ENCODE measurements at places on chromosomes 4 and X.

DNA sequence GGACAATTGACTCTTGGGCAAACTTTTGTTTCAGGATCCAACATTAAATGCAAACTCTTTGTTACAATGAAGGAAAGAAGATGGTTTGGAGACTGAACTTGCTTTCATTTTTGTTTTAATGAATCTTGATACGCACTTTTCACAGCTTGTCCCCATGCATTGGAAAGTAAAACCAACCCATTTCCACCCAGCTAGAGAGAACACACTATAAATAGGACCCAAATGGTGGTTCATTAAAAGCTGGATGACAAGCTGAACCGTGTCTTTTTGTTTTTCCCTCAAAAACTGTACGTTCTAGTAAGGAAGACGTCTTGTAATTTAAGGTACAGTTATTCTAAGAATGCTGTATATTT lies 95.3 kb upstream of the EGFL6 start:
- no peak for DNase-seq

- DNase-seq: no peak
Measured at GRCh38 chrX:20472148-20472547, 205.4 kb upstream of the RPS6KA3 start.

DNA sequence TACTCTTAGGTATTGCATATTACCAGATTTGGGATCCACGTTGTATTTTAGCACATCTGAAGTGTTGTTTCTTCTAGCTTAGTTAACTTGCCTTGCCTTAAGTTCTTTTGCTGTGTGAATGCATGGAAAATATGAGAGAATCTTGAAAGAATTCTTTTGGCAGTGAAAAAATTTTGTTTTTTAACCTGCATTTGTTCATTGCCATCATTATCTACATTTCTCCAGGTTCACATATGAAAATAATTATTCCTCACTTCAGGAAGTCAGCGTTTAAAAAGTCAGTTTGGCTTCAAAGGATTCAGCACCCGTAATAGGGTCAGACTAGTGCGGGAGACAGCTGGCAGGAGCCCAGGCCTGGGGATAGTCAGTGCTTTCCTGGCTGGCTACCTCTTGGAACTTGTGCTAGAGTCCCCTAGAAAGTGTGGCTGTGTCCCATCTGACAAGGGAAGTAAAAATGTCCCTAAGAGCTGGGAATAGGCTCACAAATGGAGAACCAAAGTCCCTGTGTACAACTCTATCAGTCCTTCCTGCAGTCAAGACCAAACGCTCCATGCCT lies 251.9 kb upstream of the KLF3 start:
- DNase-seq: no peak

DNA sequence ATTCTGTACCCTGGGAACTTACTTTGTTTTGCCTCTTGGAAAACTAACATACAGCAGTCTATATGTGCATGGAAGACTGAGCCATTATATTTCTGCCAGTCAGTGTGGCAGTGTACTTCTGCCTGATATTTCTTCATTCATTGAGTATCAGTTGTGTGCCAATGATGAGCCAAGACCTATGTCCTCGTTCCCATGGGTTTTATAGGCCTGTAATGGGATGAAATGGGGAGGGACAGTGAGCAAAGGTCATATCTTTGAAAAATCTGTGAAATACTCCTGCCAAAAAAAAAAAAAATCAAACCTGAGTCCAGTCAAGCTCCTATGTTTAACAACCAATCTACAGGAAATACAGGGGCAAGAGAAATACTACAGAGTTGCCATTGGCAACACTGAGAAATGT lies 9.1 kb downstream of the NSD2 start:
- no peak for DNase-seq

DNA sequence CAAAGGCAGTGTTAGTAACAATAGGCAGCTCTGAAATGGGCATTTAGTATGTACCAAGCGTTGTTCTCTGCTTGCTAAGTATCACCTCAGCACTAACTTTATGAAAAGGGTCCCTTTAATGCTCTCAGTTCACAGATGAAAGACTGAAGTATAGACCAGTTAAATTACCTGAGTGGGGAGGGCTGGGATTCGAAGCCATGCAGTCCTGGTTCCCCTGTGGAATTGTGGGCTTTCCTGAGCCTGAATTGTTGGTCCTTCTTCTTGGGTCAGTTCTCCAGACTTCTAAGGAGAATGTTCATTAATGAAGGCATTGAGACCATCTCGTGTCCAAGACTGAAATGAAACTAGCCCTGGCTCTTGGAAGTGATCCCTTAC lies 7.7 kb upstream of the PRDM8 start:
- DNase-seq: no peak

DNA sequence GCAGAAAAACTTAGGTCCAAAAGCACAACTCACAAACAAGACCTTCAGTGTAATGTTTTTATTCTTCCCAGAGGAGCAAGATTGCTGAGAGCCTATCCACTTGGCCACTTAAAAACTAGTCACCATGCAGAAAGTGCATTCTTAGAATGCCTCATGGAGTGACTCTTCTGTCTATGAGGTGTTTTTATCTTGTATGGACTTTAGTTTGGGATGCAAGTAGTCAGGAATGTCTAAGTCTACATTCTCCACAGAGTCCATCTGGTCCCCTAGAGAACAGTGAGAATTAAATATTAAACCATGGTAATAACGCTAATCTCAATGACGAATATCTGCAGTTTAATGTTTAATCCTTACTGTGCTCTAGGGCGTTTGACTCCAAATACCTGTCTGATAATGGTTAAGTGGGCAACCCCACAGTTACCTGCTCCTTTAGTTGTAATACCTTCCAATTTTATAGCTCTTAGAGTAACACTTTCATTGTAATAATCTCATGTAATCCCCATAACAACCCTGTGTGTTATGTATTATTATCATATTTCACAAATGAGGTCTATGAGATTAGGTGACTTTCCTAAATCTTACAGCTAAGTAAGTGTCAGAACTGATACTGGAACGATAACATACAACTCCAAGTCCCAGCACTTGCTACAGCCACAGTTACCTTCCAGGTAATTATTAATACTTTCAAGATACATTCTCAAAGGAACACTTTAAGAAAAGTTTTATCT lies 235.6 kb upstream of the JADE1 start:
- DNase-seq: no peak

- DNase-seq: no peak
Measured at GRCh38 chr4:72591547-72592454, 22.8 kb upstream of the ADAMTS3 start.

GRCh38 chrX:114584983-114585842 lies 1.3 kb downstream of the HTR2C start:
- no peak for DNase-seq
